NCI-H1417 (cell line): ENCODE measurements at places on chromosomes 6 and 20.

DNA sequence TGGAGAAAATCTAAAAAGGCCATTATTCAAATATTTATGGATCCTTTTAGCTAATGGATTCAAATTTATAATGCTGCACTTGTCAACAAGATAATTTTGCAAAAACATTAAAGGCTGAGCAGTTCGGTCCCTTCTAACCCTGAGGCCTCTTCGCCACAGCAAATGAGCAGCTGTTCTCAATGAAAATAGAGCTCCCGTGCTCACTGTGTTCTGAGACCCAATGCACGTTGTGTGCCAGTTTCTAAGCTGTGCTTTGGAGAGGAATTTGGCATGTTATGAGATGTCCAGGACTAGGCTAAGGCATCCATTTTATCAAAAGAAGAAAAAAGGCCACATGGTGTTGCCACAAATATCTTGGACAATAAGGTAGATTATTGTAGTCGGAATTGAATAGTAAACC, 220.1 kb upstream of the TSHZ2 start:
- no peak for DNase-seq

GRCh38 chr6:164749221-164750064, 560.0 kb downstream of the C6orf118 start:
- peak; percentile 52 for DNase-seq

DNA sequence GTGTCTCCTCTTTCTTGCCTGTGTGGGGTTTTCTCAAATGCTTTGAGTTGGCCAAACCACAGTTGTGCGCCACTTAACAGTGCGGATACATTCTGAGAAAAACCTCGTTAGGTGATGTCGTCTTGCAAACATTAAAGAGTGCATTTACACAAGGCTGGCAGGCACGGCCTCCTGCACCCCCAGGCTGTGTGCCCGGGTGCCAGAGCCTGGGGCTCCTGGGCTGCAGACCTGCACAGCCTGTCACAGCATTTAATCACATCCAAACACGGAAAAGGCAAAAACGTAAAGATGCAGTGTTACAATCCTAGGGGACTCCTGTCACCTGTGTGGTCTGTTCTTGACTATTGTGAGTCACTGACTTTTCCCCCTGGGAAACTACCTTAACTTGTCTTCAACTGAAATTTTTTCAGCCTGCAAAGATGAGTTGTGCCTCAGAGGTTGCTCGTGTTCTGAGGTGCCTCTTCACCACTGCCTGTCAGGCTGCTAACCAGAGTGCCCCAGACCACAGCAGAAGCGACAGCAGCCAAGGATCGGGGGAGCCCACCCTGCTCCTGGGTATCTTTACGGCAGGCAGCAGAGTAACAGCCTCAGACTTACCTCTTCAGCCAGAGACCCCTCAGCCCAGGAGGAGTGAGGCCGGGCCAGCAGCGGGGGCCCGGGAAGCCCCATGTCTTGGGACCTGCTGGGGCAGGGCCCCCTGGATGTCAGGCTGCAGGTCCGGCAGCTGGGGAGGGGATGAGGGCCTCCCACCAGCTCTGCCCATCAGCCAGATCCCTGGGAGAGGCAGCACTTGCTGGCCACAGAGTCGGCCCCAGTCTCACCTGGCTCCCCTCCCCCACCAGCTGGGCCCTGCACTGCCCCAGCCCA, 683 bp upstream of the C20orf204 start:
- no peak for DNase-seq

DNA sequence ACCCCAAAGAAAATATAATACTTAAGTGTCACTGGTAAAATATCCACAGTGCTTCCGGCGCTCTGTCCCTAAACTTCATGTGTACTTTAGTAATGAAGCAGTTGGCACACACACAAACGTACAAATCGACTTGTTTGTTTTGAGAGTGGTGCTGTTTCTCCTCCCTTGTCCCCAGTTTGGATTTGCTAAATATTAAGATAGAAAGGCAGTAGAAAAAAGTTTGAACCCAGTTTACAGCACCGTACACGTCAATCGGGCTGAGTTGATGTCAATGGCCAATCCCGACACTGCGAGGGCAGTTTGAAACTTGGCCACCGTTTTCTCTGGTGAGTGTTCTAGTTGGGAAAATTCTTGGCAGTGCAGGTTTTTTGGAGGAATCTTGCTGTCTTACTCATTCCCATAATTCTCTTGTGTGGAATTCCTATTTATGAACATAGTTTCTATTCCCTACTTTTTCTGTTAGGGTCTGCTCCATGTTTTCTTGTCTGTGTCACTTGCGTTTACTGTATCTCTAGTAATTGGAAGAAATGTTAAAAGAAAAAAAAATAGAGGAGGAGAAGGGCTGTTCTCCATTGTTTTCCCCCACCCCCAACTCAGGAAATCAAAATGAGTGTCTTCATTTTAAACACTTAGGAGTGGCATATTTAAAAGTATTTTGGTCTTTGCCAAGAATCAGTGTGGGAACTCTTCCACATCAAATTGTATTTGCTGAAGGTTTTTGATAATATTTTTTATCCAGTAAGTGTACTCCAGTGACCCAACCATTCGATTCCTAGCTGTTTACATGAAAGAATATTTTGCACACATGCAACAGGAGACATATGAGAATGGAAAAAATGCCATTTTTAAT, 72.3 kb downstream of the OR2B2 start:
- DNase-seq: peak; percentile 68

GRCh38 chr6:127392301-127392700, 48.9 kb upstream of the ECHDC1 start:
- DNase-seq: no peak

DNA sequence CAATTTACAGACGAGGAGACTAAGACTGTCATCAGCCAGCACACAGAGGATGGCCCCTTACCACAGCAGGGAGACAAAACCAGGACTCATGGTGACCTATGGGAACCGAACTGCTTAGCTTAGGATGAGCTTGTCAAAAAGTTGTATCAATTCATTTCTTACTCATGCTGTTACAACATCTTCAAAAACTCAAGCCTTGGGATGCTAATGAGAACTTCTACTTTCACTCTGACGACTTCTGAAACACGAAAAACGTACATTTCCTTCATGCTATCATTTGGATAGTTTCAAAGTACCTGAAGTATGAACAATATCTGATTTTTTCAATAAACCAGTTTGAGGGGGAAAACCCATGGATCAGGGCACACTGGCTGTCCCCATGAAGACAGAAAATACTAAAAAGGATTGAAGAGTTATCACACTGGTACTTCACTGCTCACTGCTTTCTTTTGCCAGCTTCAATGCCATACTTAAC, 31.9 kb downstream of the HIVEP2 start:
- no peak for DNase-seq

GRCh38 chr6:39228111-39228971, 934 bp downstream of the KCNK5 start:
- no peak for DNase-seq

- DNase-seq: no peak
Observed at GRCh38 chr6:160912411-160912810, 79.2 kb upstream of the MAP3K4 start.

DNA sequence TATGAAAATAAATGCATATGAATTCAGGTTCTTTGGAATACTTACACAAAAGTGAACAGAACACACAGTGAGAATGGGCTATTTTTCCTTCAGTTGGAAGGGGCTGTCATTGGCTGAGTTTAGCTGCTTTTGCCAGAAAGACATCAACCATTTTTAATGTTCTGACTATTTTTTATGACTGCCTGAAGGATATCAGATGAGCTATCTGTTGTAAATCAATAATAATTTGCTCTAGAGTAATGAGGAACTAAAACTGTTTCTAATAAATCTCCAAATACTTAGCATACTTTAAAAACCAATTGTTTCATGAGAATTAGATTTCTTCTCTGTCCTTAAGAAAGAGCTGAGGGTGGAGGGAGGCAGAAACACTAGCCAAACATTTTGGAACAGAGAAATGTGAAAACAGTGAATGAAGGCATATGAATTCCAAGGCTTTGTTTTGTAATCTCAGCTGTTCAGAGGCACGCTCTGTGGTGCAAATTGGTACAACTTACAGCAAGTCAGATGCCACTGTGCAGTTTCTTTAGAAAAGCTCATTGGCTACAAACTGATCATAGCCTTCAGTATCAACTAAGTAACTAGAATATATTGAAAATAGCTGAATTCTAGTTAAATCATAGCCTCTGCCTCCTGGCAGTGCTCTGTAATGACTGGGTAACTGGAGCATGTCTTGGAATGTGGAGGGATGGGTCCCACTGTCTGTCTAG, 228.9 kb upstream of the JAG1 start:
- no peak for DNase-seq

- no peak for DNase-seq
Observed at GRCh38 chr20:16081421-16081820, 491.8 kb downstream of the KIF16B start.

DNA sequence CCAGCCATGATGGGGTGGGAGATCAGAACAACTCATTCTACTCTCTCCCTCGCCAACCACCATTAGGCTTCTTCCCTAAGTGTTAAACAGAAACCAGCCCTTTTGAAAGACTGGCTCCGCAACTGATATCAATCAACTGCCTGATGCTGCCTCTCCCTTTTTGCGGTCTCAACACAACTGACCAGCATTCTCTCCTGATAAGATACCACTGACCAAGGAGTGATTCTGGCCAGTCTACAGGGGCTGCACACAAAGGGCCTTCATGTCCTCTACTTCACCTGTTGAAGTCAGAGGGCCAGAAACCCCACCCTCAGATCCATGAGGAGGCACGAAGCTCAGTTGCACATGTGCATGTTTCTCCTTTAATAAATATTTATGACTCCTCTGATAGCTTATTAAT, 145.1 kb downstream of the CD24 start:
- no peak for DNase-seq

DNA sequence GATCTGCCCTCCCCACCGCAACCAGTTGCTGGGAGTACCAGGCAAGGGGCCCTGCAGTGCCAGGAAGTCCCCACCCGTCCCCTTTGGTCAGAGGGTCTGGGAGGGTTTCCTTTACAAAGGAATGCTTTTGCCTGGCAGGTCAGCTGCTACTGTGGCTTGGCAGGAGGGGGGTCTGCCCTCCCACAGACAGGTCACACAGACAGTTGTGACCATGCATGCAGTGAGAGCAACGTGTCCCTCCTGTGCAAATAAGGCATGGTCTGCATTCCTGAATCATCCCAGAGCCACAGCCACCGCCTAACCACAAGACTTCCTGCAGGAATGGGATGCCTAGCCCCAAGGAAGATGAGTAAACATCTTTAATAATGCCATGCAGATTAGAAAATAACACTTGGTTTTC, 439 bp upstream of the F13A1 start:
- DNase-seq: no peak

DNA sequence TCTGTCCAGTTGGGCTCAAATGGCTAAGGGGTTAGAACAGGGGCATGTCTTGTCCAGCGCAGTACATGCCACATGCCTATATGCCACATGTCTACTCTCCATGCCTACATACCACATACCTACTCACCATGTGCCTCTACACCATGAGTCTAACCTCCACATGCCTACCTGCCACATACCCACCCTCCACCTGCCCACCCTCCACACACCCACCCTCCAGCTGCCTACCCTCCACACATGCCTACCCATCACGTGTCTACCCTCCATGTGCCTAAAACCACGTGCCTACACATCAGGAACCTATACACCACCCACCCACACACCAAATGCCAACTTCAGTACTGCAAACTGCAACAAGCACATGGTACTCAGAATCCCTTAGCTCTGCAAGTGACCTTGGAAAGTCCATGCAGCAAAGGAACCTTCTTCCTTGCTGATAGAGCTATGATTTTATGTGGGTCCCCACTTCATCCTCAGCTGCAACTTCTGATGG, 113.0 kb upstream of the CST7 start:
- DNase-seq: no peak

- DNase-seq: no peak
Observed at GRCh38 chr20:4490045-4490444, 231.7 kb upstream of the PRND start.

DNA sequence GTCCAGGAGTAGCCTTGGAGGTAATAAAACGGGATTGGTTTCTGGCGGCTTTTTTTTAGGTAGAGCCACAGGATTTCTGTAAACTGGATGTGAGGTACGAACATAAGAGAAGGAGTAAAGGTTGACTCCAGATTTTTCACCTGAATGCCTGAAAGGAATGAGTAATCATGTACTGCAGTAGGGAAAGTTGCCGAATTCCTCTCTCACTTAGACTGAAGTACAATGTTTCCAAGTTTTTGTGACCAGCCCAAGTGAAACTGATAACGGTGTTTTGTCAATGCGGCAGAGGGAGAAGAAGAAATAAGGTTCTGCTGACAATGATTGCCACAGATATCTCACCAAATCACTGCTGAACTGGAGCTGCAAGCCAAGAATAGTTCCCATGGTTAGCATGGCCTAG, 75.0 kb downstream of the VTA1 start:
- no peak for DNase-seq

GRCh38 chr6:153966001-153966400, 73.0 kb upstream of the OPRM1 start:
- no peak for DNase-seq

DNA sequence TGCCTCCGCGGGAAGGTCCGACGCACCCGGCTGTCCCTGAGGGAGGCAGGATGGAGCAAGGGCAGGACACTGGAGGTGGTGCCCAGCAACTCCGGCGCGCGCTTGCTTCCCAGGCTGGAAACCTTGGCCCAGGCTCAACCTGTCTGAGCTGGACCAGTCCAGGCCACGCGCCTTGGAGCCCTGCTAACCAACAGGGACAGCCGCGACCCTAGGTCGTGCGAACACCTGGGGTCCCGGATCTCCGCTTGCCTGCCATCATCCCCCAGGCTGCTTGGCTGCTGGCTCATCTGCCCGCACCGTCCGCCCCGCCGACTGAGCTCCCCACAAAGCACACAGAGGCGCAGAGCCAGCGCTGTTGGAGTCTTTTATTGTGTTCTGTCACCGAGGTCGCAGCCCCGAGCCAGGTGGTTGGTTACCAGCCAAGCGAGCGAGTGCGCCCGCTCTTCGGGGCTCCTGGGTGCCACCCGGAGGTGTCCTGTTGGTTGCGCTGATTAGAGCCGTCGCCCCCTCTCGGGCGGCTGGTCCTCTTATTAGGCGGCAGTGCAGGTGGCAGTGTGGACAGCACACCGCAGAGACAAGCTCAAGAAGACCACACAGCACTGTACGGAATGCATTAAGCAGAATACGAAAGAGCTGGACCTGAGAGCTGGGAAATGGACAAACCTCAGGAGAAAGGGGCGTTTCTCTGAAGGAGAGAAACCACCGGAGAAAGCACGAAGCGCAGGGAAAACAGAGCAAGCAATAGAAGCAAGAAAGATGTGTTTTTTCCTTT, 3.8 kb downstream of the COL12A1 start:
- peak; percentile 19 for DNase-seq

- DNase-seq: no peak
Observed at GRCh38 chr6:89310929-89311328, 4.2 kb downstream of the GABRR2 start.

- no peak for DNase-seq
Observed at GRCh38 chr6:160837146-160837545, 135.1 kb downstream of the PLG start.

DNA sequence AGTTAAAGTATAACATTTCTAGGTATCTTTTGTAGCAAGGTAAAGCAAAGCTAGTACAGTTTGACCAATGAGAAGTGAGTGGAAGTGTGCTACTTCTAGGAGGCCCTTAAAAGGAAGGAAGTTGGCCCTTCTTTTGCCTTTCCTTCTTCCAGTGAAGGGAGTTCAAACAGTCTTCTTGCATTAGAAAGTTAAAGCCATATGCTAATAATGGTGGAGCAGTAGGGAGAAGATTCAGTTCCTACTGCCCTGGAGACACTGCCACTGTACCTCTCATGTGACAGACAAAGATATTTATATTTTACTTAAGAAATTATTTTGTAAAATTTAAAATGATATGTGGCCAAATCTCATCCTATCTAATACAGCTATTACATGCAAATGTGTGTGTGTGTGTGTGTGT, 26.0 kb upstream of the RCAN2 start:
- DNase-seq: no peak
